Right atrium auricular region (tissue), 2 donors: ENCODE measurements at places on chromosomes 1 and 21. TPM values are rescaled to one million over a fixed set of nuclear protein-coding genes. Genes with fewer than 3 reads are reported as not detected.

DNA sequence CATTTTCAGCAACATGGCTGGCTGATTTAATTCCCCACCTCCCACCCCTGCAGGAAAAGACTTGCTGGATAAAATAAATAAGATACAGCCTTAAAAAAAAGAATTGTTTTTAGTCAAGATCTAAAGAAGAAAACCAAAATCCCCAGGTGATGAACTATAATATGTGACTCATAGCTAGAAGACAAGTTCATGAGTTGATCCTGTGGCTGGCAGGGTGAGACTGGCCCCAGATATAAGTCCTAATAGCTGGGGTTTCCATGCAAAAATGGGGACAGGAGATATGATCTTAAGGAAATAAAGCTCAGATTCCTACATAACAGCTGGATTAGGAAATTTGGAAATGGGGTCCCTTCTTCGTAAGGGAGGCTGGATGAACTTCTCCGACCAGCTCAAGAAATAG, 21.9 kb upstream of the RGSL1 start:
- no peak for DNase-seq

Gene VHLL
- not detected for total RNA-seq

Gene FOXD2
- total RNA-seq, result not detected

GRCh38 chr1:217135987-217136894, 413.0 kb upstream of the ESRRG start:
- no peak for DNase-seq

Gene COL16A1
- total RNA-seq, result 31.2 TPM

Gene NTRK1
- 0.43 TPM for total RNA-seq

Gene CEP85
- 31.2 TPM for total RNA-seq

DNA sequence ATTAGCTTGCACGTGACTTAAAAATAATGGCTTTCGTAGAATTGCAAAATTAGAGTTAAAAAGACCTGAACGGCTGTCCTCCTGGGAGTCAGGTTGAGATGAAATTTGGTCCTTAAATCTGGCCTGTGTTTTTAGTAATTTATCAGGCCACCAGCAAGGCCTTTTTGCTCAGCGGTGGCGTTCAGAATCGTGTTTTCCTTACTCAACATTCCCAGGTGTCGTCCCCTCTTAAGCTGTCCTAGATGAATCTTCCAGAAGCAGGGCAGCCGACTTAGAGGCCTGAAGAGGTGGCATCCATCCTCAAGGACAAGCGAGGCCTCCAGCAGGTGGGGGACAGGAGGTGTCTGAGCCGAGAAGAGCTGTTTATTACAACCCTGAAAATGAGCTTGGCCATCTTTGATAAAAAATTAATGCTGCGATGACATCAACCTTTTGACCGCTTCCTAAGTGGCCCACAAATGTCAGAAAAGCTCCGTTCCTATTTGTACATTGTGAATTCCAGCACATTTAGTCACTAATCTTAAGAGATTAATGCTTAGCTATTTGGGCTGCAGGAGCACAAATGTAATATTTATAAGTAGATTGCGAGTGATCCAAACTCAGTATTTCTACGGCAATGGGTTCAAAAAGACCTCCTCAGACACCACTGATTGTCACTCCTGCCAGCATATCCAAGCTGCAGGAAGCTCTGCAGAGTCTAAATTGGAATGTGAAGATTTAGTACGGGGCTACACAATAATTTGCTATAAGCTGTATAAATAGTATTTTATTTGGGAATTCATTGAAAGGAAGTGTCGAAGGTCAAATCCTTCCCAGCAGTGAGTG, 344.1 kb upstream of the VAMP3 start:
- DNase-seq, result no peak

Gene MTARC1
- 4.0 TPM for total RNA-seq

- peak; percentile 73 for DNase-seq
These were observed 8.7 kb upstream of the LGR6 start for GRCh38 chr1:202184750-202185460.

GRCh38 chr21:46597896-46598343, 7.0 kb downstream of the S100B start:
- no peak for DNase-seq

Gene POGK
- total RNA-seq, result 20.2 TPM

DNA sequence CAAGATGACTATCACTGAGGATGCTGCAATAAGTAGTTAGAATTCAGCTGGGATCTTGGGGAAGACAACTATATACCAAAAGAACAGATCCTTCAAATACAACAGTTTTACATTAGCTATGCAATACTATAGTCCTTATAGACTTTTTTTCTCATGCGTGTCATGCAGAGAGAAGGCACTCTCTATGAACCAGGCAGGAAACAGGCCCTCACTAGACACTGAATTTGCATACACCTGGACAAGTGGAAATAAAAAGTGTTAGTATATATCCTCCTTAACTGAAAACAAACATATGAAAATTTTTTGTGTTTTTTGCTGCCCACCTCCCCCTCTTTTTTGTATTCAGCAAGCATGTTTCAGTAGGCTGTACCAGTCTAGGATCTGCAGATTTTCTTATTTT, 29.9 kb downstream of the TMCO1 start:
- no peak for DNase-seq

DNA sequence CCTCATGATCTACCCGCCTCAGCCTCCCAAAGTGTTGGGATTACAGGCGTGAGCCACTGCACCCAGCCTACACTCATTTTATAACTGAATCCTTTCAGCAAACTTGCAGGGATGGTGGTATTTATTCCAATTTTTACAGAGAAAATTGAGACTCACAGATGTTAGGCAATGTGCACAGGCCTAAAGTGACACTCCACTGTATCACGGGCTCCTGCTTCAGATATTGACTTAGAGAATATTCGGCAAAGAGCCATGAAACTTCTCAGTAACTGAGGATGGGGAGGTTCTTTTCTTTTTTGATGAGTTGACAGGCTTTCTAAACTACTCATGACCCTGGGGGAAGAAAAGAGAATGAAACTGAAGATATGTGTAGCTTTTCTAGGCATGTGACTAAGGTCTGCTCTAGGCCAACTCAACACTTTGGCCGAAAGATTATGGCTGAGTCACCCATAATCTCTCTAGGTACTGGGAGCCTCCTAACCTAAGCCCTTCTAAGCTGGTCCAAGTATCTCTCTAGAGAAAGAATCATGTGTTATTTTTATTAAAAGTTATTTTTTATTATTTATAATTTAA, 19.9 kb upstream of the PTCH2 start:
- DNase-seq, result no peak

GRCh38 chr1:89457046-89457445, 67.6 kb upstream of the LRRC8B start:
- no peak for DNase-seq

Gene CFAP74
- not detected for total RNA-seq

Gene IL24
- total RNA-seq, result 1.1 TPM

DNA sequence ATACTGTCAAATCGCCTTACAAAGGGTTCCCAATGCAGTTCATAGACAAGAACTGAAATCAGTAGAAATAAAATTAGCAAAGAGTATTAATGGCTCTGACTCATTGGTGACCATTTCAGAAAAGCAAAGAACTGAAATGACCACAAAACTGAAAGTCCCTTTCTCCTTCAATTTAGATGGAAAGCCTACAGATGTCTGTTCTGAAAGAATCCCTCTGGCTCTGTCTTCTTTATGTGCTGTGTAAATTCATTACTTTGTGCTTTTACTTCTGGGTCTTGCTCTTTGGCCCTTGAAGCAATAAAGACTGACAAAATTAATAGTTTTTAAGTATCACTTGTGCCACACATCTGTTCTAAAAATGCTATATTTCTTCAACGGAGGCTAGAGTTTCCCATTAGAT, 62.7 kb upstream of the GPR89A start:
- DNase-seq, result no peak

GRCh38 chr1:29249170-29249691, 12.9 kb downstream of the PTPRU start:
- DNase-seq, result no peak

- no peak for DNase-seq
These were observed 40.5 kb upstream of the KCNE1 start for GRCh38 chr21:34552360-34553098.

- DNase-seq, result no peak
These were observed 117.3 kb upstream of the BARHL2 start for GRCh38 chr1:90834354-90834885.

Gene KRTAP19-6
- not detected for total RNA-seq

Gene FAM177B
- not detected for total RNA-seq

DNA sequence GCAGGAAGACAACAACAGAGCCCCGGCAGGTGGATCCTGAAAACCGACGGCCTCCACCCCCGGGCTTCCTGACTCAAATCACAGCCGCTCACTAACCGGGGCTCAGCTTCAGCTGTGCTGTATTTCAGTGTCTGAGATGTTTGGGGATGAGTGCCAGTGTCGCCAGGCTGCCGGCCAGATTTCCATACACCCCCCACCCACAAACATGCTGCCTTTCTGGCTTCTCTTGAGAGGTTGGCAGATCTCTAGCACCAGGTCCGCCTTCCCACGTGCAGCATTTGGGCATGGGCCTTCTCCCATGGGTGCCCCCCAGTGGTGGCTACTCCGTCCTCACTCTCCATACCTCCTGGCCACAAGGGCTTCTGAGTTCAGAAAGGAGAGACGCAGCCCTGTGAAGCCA, 34.8 kb downstream of the KCNAB2 start:
- DNase-seq, result no peak

DNA sequence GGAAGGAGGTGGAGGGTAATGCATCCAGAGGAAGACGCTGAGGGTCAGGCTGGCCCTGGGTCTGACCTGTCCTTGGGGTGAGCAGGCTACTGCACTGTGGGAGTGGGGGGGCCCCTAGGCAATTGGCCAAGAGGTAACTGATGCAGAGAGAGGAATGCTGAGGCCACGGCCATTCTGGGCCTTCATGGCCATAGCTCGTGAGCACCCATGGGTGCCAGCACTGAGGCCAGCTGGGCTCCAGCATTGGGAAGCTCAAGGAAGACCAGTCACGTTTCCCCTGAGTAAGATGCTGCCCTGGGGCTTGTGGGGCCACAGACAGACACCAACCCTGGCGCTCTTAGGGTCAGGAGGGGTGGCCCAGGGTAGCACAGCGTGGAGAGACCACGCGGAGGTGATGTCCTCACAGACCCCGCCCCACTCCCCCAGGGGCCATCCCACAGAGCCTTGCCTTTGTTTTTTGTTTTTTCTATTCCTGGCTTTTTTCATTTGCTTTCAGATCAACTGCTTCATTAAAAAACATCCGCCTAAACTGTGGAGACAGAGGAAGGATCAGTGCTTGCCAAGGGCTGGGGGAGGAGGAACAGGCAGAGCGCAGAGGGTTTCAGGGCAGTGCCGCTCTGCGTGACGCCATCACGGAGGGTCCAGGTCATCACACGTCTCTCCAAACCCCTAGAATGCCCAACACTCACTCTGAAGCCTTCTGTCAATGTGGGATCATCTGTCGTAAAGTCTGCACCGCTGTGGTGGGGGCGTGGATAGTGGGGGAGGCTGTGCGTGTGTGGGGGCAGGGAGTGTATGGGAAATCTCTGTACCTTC, 61.1 kb downstream of the SIK1 start:
- DNase-seq, result no peak

Gene PADI6
- total RNA-seq, result not detected

GRCh38 chr1:206460836-206461426, 9.3 kb upstream of the IKBKE start:
- DNase-seq, result no peak

DNA sequence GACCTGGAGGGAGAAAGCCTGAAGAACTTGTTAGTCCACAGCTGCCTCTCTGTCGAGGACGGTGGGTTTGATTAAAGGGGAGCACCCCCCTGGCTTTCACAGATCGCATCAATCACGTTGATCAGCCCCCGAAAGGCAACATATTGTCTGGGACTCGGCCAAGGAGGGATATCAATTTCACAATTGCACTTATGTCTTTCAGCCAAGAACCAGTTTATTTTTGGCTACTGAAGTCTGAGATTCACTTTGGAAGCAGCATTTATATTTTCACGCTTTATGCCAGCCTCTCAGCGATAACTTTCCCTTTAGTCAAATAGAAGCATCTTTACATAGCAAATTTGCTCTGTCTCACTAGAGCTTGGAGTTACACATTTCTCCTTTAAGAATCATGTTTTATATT, 253.2 kb upstream of the RRP15 start:
- no peak for DNase-seq

Gene IKBKE
- total RNA-seq, result 3.2 TPM

- DNase-seq, result peak; percentile 82
These were observed 420 bp downstream of the CFAP57 start for GRCh38 chr1:43172527-43172972.

Gene STUM
- 0.70 TPM for total RNA-seq

- DNase-seq, result no peak
These were observed 89.0 kb upstream of the MACF1 start for GRCh38 chr1:39115271-39116110.

DNA sequence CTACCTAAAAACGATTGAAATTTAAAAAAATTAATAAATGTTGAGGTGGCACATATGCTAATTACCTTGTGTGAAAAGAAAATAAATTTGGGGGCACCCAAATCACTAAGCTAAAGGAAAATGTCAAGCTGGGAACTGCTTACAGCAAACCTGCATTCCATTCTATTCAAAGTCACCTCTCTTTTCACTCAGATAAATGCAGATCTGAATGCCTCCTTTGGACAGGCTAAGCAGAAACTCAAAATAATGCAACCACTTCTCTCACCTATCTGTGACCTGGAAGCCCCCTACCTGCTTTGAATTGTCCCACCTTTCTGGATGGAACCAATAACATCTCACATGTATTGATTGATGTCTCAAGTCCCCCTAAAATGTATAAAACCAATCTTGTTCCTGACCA, 628.7 kb downstream of the AMY1C start:
- no peak for DNase-seq

- DNase-seq, result no peak
These were observed 6.3 kb upstream of the LYST start for GRCh38 chr1:235873045-235873444.

GRCh38 chr1:165631342-165632151, 513 bp downstream of the MGST3 start:
- peak; percentile 78 for DNase-seq

DNA sequence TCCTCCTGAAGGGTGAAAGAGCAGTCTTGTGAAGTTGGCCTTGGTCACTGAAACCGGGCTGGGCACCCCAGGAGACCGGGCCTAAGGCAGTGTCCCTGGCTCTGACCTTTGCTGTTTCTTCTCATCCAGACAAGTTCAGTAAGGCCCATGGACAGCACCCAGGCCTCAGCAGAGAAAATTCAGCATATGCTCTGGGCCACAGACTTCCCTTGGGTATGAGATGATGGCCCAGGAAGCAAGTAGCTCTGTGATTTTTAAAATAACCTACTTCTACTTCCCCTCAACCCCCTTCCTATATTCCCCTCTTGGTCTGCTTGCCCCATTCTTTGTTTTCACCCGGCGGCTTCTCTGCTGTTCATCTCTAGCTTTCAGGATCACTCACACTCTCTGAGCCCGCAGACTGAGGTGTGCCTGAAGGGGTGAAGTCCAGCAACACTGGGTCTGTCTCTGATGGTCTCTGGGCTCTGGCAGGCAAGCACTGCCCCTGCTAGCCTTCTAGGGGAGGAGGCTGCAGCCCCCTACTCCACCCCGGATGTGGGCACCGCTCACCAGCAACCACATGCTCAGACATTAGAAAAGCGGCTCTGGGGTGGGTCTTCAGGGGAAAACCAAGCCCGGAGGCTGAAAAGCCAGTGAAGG, 2.9 kb upstream of the GPR25 start:
- DNase-seq, result no peak

DNA sequence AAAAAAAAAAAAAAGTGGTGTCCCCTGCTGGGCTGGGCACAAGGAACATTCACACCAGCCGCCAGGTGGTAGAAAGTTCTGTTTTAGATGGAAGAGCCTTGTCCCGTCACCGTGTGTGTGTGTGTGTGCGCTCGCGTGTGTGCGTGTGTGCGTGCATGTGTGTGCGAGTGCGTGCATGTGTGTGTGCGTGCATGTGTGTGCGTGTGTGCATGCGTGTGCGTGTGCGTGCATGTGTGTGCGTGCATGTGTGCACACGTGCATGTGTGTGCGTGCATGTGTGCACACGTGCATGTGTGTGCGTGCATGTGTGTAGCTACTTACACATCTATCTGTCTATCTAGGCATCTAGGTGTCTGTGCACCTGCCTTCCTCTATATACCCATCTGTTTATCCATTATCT, 491.7 kb downstream of the NPHP4 start:
- no peak for DNase-seq
